Foreskin keratinocyte (primary cell): ENCODE measurements at places on chromosomes 7 and 10.

GRCh38 chr7:999149-999879, 16.3 kb downstream of the CYP2W1 start:
- DNase-seq, result no peak

DNA sequence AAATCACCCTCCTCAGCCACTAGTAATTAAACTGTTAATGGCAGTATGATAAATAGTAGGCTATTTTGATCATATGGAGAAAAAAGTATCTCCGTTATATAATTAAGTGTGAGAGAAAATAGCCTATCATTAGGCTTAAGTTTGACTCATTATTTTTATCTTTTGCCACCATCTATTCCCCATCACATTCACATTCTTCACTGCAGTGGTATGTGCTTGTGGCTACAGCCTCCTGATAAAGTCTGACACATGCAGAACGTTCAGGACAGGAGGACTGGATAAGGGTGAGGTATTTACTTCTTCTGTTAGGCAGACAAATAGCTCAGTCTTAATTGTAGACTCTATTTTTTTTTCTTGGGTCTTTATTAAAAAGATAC, 5.8 kb downstream of the NEBL start:
- DNase-seq, result peak; percentile 61

GRCh38 chr7:142176901-142177300, 65.4 kb downstream of the MGAM2 start:
- DNase-seq, result no peak

- DNase-seq, result no peak
Observed at GRCh38 chr7:149871576-149871975, 2.2 kb upstream of the ATP6V0E2 start.

DNA sequence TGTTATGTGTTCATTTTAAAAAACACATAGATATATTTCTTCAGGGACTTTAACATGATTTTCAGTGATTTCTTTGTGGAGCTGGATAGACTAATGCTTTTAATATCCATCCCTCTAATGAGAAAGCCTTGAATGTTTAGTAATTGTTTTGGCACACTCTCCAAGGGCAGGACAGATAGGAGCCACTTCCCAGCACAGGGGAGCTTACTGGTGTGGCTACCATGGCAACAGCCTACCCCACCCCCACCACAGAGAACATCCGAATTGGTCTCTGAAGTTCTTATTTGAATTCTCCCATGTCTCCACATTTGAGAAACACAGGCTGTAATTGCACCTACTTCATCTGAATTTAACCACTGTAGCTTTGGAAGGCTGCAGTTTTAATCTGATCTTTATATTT, 87.7 kb downstream of the PRKG1 start:
- no peak for DNase-seq

DNA sequence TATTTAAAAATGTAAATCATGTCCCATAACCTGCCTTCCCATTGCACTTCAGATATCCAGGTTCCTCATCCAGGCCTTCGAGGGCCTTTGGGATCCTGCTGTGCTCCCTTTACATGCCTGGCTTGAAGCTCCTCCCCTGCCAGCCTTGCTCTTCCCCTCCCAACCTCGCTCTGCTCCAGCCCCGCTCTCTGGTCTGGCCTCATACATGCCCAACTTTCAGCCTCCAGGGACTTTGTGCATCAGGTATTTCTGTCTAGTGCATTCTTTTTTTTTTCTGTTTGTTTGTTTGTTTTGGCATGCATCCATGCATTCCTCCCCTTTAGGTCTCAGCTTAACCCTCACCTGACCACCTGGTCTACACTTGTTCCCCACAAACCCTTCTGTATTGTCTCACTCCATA, 160.3 kb downstream of the SNX10 start:
- DNase-seq, result no peak

- DNase-seq, result no peak
Observed at GRCh38 chr10:58433571-58433970, 48.4 kb downstream of the TFAM start.

- DNase-seq, result no peak
Observed at GRCh38 chr7:72080865-72081510, 331.1 kb downstream of the CALN1 start.

DNA sequence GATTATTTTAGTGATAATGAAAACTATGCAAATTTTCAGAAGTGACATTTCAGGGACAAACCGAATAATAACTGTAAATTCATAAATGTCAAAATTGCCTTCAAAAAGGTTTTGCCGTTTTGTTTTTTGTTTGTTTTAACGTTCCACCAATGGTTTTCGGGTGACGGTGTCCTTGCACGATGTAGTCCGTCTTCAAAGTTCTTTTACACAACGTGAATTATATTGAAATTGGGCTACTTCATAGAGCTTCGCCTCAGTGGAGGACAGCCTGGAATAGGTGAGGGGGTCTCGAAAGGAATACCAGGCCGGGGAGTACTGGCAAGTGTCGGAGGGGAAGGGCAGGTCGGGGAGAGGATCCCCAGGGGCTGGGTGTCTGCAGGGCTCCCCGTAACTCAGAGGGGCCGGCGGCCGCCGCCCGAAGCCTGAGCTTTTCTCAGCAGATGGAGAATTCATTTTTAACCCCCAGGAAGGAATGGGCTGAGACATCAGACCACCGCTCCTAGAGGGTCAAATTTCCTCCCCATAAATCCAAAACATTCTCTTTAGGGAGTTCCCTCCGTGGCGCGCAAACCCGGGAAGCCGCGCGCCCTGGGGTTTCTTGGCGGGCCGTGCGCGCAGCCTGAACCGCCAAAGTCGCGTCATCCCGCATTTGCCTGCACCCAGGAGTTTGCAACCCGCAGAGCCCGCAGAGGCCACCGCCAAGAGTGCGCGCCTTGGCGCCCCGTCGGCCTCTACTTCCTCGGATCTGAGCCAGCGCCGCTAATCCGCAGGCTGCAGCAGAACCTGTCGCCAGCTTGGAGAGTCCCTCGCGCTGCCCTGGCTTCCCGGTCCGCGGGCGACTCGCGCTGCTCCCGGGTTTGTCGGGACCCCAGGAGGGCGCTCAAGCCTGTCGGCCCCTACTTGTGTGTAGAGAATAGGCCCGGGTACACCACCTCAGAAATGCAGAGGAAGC, 17.3 kb upstream of the EVX1 start:
- DNase-seq, result no peak

GRCh38 chr10:133162178-133162909, 2.3 kb downstream of the KNDC1 start:
- no peak for DNase-seq

- DNase-seq, result no peak
Observed at GRCh38 chr7:27914409-27914808, 174.4 kb downstream of the TAX1BP1 start.

GRCh38 chr10:106436123-106436715, 728.3 kb downstream of the SORCS1 start:
- peak; percentile 99 for DNase-seq

DNA sequence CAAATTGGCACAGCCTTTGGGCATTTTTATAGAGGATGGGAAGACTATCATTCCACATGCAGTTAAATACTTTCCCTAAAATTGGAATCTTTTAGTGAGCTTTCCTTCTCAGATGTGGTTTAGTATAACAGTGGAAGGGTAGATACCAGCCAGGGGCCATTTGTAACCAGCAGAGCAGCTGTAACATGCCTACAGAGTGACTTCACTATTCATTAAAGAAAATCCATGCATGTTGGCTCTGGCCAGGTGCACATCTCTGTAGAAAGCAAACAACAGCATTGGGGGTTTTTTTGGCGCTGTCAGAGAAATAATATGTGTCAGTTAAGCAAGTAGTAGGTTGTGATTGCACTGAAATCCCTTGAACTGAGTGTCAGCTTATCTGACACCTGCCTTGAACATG, 115.6 kb downstream of the LHFPL3 start:
- DNase-seq, result peak; percentile 1

DNA sequence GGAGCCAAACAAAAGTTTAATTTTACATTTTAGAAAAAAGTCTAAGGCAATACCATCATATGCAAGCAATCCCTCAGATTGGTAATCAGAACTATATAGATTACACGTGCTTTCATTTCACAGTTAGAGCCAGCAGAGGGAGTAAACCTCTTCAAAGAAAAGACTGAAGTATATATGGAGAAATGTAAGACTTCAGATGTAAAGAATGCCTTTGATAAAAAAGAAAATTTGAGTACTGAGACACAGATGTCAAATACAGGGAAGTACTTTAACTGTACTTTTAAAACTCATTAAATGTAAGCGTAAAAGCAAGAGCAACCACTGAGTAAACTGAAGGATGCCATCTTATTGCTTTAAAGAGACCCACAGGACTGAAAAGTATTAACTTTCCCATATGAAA, 101.4 kb upstream of the FAM133B start:
- DNase-seq, result peak; percentile 60

GRCh38 chr7:158019726-158020705, 567.6 kb downstream of the PTPRN2 start:
- no peak for DNase-seq

DNA sequence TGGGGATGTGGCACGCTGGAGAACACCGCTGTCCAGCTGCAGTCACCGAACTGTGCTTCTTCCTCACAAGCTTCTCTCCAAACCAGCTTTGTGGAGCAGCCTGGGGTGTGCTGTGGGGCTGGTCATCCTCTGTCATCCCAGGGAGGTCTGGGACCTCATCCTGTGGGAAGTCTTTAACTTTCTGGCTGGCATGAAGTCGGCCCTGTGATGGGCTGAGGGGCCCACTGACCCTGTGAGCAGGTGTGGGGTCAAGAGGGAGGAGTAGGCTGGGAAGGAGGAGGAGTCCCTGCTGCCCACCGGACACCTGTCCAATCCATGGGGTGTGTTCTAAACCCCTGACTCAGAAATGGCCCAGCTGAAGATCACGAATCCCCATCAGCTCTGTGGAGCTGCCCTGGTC, 136.2 kb upstream of the SHH start:
- no peak for DNase-seq

DNA sequence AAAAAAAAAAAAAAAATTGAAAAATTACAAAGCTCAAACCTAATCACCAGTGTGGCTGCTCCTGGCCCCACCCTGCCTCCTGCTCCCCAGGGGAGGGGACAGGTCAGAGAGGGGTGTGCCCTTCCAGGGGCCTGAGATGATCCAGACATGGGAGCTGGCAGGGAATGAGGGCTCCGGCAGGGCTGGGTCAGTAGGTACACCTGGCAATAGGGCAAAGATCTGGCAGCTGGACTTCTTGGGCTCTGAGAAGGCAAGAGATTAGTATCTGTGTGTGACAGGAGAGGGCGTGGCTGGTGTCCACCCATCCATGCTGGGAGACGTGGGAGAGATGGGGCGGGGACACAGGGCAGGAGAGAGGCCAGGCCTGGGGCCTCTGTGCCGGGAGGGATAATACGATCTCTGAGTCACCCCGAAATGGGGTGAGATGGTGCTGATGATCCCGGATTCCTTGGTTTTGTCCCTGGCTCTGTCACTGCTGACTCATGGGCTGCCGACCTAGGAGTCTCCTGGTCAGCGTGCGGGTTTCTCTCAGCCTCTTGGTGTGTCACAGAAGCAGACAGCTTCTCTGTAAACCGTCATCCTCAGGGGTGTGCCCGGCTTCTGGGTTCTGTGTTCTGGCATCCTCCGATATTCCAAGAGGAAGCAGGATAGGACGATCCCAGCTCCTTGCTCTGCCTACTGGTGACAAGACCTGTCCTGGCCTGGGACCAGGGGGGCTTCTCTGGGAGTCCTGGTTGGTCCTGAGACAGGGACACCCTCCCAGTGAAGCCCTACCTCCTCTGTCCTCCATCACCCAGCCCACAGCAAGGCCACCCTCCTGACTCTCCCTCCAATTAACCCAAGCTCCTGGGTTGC, 8.2 kb upstream of the CLDN4 start:
- peak; percentile 93 for DNase-seq

DNA sequence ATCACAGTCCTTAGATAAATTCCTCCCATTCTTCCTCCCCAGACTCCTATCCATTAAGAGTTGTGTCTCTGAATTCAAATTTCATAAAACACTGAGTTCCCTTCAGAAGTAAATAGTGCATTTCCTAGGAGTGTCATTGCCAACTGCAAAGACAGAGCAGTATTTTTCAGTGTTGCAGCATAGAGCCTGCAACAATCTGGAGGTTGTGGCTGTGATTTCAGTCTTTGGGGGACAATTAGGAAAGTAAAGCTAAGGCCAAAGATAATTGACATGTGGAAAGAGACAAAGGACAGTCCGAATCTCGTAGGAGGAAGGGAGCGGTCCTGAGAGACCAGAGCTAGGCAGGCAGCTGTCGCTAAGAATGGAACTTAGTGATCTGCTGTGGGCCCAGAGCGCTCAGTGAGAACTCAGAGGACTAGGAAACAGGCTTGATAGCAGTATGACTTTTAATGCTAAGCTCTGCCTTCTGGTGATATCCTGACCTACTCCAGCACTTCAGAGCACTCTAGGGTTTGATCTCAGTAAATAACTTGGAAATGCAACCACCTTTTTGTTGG, 46.2 kb downstream of the PRPF18 start:
- DNase-seq, result no peak

- no peak for DNase-seq
Observed at GRCh38 chr7:6260291-6261187, 11.9 kb downstream of the CYTH3 start.

DNA sequence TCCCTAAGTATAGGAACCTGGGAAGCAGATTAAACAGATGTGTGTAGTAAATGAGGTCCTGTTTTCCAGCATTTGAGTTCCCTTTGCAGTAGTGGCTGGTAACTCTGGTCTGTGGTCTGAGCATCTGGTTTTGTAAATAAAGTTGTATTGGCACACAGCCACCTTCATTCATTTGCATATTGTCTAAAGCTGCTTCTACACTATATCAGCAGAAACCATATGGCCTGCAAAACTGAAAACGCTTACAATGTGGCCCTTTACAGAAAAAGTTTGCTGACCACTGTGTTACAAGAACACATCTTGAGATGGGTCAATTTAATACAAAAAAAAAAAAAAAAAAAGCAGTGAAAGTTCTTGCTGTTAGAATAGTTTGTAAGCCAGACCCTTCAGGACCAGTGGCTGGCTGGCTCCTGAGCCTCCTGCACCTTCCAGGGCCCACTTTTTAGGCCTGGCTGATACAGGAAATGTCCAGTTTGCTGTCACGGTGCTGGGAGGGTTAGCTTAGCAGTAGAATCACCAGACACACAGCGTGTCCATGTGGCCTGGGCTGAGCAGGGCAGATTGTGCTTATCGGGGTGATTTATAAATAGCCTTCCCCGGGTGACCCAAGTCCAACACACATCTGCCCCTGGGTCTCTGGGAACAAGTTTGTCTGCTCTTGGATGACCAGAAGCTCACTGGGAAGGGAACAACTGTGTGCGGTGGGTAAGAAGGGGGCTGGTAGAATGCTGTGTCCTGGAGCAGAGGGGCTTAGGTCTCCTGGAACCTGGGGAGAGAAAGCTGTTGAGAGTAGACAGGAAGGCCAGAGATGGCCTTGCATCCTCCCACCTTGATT, 1.4 kb downstream of the C10orf71 start:
- no peak for DNase-seq

GRCh38 chr7:120164-120991, 72.0 kb upstream of the FAM20C start:
- DNase-seq, result no peak

GRCh38 chr10:62818426-62819011, 2.4 kb upstream of the EGR2 start:
- DNase-seq, result no peak

- DNase-seq, result no peak
Observed at GRCh38 chr10:97762056-97762455, 9.7 kb downstream of the SFRP5 start.

DNA sequence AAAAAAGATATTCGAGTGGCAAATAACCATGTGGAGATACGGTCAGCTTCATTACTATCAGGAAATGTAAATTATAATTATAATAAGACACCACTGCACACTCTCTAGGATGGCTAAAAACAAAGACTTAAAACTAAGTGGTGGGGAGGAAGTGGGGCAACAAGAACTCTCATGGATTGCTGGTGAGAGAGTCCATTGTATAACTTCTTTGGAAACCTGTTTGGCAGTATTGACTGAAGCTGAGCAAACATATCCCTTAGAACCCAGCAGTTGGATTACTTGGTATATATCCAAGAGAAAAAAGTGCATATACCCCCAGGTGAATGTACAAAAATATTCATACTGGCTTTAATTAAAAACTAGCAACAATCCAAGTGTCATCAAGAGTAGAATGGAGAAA, 133.7 kb upstream of the CTBP2 start:
- no peak for DNase-seq
